ENCODE measurements at places on chromosomes 16 and 17.

- no peak for DNase-seq
These were observed 147.1 kb downstream of the CHD9 start for GRCh38 chr16:53201900-53202299.

DNA sequence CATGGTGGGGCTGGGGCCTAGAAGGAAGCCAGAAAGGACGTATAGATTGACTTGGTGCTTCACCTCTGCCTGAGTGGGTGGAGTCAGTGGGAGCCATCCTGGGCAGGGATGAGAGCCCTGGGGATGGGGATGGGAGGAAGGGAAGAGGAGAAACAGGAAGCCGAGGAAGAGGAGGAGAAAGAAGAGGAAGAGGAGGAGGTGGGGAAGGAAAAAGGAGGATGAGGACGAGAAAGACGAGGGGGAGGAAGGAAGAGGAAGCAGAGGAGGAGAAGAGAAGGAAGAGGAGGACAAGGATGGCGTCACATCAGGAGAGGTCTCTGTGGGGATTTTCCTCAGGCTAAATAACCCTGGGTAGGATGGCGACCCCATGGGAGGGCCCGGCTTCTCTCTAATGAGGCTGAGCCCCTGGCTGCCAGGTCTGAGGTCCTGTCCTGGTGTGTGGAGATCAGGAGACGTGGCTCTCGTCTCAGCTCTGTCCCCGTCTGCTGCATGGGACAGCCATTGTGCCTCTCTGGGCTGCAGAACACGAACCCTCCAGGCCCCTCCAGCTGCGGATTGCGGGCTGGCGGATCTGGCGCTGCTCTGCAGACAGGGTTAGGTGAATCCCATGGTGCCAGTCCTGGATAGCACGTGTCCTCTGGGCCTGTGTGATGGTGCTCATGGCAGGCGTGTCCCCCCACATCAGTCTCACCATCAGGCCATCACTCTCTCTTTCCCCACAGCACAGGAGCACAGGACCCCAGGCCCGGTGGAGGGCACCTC is 35.5 kb upstream of the MTSS2 start:
- no peak for DNase-seq

DNA sequence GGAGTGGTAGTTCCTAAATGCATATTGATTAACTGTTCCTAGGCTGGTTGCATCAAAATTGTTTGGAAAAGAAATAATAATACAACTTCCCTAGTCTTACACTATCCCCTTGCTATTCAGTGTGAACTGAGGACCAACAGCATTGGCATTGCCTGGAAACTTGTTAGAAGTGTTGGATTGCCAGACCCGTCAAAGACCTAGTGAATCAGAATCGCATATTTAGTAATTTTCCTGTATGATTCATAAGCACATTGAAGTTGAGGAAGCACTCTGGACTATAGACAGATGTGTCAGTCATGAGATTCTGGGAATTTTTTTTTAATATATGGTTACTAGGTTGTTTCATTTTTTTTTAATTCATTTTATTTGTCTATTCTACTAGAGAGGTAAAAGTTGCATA is 34.7 kb upstream of the KCNJ16 start:
- DNase-seq, result no peak

GRCh38 chr17:21039839-21040575 is 2.8 kb downstream of the USP22 start:
- DNase-seq, result peak; percentile 62

GRCh38 chr17:75693500-75694481 is 26.7 kb downstream of the SAP30BP start:
- DNase-seq, result peak; percentile 57

- DNase-seq, result no peak
These were observed 17.9 kb downstream of the MT1X start for GRCh38 chr16:56700195-56700594.

GRCh38 chr16:30700491-30700890 is 1.5 kb downstream of the SRCAP start:
- DNase-seq, result peak; percentile 23

DNA sequence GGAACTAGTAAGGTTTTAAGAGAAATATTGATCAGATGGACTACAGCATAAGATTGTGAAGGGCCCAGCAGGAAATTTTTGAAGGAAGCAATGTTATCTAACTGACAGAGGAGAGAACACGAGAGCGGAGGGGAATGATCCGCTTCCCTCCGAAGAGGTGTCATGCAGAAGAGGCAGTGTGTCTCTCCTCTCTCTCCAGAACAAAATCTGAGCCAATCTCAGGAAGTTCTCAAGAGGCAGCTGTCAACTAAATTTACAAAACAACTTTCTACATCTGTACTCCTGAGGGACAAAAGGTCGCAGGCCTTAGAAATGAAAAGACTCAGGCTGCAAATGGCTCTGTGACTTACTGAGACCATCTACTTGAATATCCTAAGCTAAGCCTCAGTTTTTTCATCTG is 224.6 kb upstream of the CDH5 start:
- DNase-seq, result no peak

GRCh38 chr16:3059041-3059722 is 6.3 kb upstream of the IL32 start:
- DNase-seq, result peak; percentile 97

DNA sequence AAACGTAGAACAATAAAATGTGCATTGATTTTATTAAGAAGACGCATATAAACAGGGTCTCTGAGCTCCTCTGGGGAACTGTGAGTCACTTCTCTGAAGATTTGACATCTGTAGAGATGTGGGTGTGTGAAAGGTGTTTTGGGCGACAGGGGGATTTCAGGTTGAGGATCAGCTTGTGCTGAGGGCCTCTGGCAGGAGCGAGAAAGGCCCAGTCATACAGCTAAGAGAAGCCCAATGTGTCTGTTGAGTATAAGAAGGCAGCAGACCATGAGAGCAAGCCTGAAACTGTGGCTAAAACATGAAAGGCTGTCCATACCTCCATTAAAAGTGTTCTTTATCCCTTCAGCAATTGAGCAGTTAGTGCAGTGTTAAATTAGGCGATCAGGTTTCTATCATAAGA is 406.5 kb upstream of the MON1B start:
- DNase-seq, result no peak

GRCh38 chr17:62722625-62723024 is 85.5 kb downstream of the MARCHF10 start:
- DNase-seq, result no peak

GRCh38 chr16:1156055-1156982 is 3.4 kb downstream of the CACNA1H start:
- no peak for DNase-seq

DNA sequence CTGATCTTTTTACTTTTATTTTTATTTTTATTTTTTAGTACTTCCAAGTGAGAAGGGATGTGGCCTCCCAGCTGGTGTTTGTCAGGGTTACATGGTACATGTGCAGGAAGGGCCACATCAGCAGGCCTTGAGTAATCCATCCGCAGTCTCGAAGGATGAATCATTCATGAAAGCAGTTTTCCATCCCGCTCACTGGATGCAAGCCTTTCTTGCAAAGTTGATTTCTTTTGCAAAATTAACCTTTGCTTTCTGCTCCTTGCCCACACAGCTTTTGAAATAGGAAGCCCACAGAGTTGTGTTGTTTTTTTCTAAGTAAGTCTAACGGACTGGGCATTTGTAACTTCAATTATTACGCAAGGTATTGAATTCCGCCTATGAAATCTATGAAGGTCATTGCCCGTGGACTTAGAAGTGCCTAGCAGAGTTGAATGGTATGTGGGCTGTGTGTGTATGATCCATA is 157.4 kb downstream of the PRKCA start:
- peak; percentile 80 for DNase-seq

GRCh38 chr17:38800237-38800760 is 943 bp upstream of the PIP4K2B start:
- DNase-seq, result no peak

DNA sequence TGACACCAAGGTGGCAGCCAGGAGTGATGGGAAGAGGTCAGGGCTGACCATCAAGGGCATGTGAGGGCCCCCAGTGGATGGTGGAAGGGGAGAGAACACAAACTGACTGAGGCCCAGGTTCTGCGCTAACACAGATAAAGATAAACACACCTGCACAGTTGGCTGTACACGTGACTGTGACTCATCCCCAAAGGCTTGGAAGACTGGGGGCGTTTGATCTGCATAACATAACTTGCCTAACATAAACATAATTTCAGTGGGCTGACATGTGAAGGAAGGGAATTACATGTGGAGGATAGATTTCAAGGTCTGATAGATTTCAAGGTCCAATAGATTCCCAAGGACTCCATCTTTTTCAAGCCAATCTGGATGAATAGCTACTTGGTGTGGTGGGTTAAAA is 100.9 kb upstream of the TNRC6C start:
- DNase-seq, result peak; percentile 54

All from hepatocyte (in vitro differentiated cells).